ENCODE measurements at places on chromosomes 6 and 20.

DNA sequence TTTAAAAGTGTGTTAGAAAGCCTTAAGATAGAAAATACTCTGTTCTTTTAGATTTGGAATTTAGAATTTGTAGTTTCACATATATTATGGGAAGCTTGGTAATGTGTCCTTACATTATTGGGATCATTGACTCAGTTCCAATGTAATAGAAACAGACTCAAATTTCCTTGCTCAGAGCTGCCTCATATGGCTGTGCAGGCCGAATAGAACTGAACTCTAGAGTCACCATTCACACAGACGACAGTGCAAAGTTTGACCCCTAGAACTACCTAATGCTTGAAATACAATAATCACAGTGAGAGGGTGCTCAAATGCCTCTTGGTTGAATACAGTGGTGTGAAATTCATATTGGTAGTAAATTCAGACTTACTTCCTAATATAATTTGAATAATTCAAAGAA is 482.7 kb upstream of the CITED2 start:
- no peaks in the 10 kb centered on the region for H3K27me3 ChIP-seq
- DNase-seq = no peak
- no peaks in the 10 kb centered on the region for H3K36me3 ChIP-seq
- no peak overlapping the region for H3K4me3 ChIP-seq
- H3K27ac ChIP-seq = no peak overlapping the region
- no peaks in the 10 kb centered on the region for H3K4me1 ChIP-seq

DNA sequence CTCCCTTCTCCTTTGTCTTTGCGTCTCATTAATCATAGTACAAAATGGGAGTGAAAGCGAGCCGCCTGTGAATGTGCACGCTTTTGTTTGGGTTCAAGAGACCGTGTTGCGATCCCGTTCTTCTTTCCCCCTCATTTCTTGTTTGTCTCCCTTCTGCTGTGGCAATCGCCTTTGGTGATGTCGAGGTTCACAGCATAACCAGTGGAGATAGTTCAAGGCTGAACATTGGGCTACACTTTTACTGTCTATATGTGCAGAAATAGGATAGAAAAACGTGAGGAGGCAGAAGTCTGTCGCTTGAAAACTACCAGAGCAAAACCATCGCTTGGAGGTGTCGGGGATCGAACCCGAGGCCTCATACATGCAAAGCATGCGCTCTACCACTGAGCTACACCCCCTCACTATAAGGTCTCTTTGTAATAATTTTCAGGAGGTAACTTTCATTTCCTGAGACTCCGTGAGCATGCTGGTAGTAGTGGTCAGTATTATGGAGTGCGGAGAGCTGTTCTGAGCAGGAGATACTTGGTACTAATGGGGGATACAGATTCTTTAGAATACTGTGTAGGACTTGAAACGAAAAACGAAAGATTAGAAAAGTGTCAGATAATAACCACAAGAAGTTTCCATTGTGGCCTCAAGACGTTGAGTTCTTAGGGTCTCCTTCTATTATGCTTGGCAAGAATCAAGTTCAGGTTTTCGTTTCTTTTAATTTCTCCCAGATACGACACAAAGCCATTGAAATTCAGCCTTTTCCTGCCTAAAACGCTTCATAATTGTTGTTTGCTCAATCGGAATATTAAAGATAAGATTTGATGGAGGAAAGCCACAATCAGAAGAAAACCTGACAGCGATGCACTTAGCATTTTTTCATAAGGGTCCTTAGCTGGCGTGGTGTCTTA is 106.6 kb downstream of the TRIM27 start:
- no peaks in the 10 kb centered on the region for H3K36me3 ChIP-seq
- H3K4me3 ChIP-seq = no peak overlapping the region
- no peak for DNase-seq
- peaks cover 6% of the 10 kb centered on the region for H3K4me1 ChIP-seq

DNA sequence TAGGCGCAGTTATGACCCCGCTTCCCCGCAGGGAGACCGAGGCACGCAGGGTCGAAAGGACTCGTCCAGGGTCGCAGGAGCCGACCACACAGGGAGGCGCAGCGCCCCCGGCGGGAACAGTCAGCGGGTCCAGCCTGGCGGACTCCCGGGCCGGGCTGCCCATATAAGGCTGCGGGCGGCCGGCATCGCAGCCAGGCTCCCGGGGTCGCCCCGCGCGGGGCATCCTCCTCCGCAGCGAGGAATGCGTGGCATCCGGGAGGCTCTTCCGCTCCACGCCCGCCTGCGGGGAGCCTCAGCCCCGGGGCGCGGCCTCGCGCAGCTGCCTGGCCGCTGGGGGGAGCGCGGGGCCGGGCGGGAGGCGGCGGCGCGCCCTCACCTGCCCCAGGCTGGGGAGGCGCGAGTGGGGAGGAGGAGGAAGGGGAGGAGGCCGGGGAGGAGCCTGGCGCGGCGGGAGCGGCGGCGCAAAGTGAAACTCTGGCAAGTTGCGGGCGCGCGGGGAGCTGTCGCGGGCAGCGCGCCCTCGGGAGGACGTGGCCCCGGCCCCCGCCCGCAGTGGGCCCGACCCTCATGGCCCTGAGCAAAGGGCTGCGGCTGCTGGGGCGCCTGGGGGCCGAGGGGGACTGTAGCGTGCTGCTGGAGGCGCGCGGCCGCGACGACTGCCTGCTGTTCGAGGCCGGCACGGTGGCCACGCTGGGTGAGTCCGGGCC is at the start of gene SYNJ2:
SYNJ2 (plus strand) TSS at position 469 of the 707 bp plus-strand sequence; CDS start at position 568, 99 bp downstream.
- DNase-seq = no peak
- H3K4me3 ChIP-seq = peak within 1 kb of the TSS; percentile 96
- H3K36me3 ChIP-seq = no peaks in the 10 kb centered on the region
- H3K27ac ChIP-seq = peak within 1 kb of the TSS; percentile 86
- peaks cover 38% of the 10 kb centered on the region for H3K4me1 ChIP-seq

- no peak overlapping the region for H3K4me3 ChIP-seq
- DNase-seq = no peak
- no peak overlapping the region for H3K27ac ChIP-seq
- H3K27me3 ChIP-seq = no peaks in the 10 kb centered on the region
These were observed 660.2 kb downstream of the EPHA7 start for GRCh38 chr6:92759178-92759577.

DNA sequence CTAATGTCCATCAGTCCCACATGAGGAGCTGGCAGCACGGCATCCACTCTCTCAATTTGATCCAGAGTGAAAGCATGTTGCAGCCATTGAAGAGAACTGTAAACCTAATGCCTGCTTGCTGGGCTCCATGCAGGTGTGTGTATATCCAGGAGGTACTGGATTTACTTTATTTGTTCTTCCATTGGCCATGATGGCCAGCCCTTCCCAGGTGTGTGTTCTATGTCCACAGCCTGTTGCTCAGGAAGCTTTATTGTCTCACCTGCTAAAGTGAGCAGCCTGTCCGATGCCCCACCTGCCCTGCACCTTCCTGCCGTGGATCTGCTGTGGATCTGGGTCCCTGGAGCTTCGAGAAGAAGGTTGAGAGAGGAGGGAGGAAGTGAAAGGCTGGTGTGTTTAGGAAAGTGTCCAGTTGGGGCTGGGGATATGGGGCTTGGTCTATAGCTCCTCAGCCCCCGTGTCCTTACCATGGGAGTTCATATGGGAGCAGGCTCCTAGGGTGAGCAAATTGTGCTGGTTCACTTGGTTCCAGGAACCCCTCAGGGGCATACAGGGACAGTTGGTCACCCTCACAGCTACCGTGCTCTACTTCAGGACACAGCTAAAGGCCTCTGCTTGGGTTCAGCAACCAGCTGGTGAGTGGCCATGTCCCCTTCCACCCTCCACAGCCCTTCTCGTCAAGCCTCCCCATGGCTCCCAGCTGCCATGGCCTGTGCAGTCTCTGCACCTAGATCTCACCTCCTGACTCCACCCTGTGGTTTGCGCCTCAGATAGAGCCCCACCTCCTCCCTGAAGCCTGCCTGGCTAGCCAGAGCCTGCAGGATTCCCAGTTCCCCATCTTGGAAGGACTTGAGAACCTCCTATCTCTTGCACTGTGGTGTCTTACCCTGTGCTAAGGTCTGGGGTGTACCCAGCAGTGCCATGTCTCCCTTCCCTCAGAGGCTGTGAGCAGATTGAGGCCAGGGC is 12.7 kb downstream of the TREML2 start:
- H3K27ac ChIP-seq = no peak overlapping the region
- no peak overlapping the region for H3K4me3 ChIP-seq
- H3K4me1 ChIP-seq = no peaks in the 10 kb centered on the region
- H3K27me3 ChIP-seq = no peaks in the 10 kb centered on the region

GRCh38 chr6:111874025-111874415 is 768 bp upstream of the FYN start:
- peak overlapping the region; percentile 74 for H3K27ac ChIP-seq
- H3K4me3 ChIP-seq = peak overlapping the region; percentile 90
- no peaks in the 10 kb centered on the region for H3K27me3 ChIP-seq

GRCh38 chr6:144893680-144894151 is 608.6 kb downstream of the UTRN start:
- no peak overlapping the region for H3K27ac ChIP-seq
- no peaks in the 10 kb centered on the region for H3K27me3 ChIP-seq
- no peaks in the 10 kb centered on the region for H3K36me3 ChIP-seq
- H3K4me3 ChIP-seq = no peak overlapping the region

GRCh38 chr6:87806635-87807034 is 104.6 kb upstream of the AKIRIN2 start:
- H3K27ac ChIP-seq = no peak overlapping the region
- no peaks in the 10 kb centered on the region for H3K36me3 ChIP-seq

DNA sequence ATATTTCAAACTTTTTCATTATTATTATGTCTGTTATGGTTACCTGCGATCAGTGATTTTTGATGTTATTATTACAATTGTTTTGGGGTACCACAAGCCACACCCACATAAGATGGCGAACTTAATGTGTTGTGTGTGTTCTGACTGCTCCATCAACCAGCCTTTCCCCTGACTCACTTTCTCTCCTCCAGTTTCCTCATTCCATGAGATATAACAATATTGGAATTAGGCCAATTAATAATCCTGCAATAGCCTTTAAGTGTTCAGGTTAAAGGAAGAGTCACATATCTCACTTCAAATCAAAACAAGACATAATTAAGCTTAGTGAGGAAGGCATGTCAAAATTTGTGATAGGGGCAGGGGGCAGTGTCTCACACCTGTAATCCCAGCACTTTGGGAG is 16.3 kb upstream of the POPDC3 start:
- no peaks in the 10 kb centered on the region for H3K36me3 ChIP-seq
- H3K27me3 ChIP-seq = no peaks in the 10 kb centered on the region
- no peak for DNase-seq

DNA sequence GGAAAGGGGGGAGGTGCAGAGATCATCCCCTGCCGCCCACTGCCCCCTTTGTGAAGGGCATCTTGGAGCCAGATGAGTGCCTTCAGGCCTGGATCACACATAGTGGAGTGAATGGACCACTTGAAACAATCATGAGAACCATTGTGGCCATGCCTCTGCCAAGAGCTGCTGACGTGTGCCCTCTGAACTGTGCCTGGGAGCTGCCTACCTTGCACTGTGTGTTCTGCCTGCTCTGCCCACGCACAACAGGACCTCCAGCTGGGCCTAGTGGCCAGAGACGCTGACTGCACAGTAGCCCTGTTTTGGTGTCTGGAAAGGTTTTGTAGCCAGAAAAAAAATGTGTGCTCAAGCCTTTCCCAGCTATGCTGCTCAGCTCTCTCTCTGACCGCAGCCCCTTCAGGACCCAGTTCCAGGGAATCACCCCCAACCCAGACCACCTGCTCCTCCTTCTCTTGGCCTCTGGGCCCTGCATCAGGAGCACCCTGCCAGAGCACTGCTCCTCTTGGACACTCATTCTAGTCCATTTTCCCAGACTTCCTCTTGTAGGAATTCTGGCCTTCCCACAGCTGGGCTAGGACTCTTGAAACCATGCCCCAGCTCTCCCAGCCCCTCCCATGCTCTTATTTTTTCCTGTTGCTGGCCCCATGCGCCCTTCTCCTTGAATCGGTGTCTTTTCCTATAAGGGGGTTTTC is 1.6 kb upstream of the ADIG start:
- H3K27ac ChIP-seq = no peak overlapping the region
- no peaks in the 10 kb centered on the region for H3K27me3 ChIP-seq
- H3K4me1 ChIP-seq = no peaks in the 10 kb centered on the region
- DNase-seq = no peak
- no peak overlapping the region for H3K4me3 ChIP-seq

DNA sequence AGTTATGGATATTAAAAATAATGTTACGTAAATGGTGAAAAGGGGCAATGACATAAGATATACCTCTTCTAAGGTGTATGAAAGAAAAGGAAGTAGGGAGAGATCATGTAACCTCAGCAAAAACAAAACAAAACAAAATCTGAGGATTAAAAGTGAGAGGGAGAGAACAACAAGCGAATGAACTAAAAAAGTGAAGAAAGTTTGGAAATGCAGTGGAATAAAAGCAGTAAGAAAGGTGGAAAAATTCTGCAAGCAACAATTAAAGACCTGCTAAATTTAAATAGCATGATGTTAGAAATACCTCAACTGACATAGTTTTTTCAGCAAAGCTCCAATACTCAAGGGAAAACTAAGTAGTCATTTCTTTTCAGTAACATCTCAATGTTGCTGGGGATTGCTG is 48.0 kb downstream of the PHIP start:
- H3K36me3 ChIP-seq = no peaks in the 10 kb centered on the region
- no peaks in the 10 kb centered on the region for H3K27me3 ChIP-seq
- no peak overlapping the region for H3K4me3 ChIP-seq
- H3K27ac ChIP-seq = no peak overlapping the region
- peaks cover 13% of the 10 kb centered on the region for H3K4me1 ChIP-seq

GRCh38 chr20:53752583-53752970 is 158.9 kb upstream of the ZNF217 start:
- no peak overlapping the region for H3K4me3 ChIP-seq
- DNase-seq = no peak
- no peak overlapping the region for H3K27ac ChIP-seq
- H3K4me1 ChIP-seq = peaks cover 33% of the 10 kb centered on the region
- no peaks in the 10 kb centered on the region for H3K27me3 ChIP-seq

- no peak overlapping the region for H3K4me3 ChIP-seq
- H3K4me1 ChIP-seq = no peaks in the 10 kb centered on the region
- H3K27ac ChIP-seq = no peak overlapping the region
- no peaks in the 10 kb centered on the region for H3K36me3 ChIP-seq
These were observed 90.0 kb upstream of the BACH2 start for GRCh38 chr6:90386399-90387382.

DNA sequence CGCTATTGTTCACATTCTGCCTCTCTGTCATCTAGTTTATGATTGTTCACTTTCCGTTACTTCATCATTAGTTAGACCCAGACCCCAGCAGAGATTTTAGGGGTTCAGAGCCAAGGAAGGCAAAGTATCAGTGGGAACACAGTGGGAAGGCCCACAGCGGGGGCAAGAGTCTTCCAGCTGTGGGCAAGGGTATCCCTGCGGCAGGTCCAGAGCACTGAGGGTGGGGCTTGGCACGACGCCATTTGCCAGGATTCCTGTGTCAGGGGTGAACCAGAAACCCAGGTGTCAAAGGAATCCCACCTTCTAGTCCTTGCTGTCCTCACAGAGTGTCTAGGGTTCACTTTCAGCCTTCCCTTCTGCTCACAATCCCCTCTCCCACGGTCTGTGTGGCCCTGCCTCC is 13.3 kb downstream of the RAET1E start:
- no peak overlapping the region for H3K4me3 ChIP-seq
- H3K27me3 ChIP-seq = no peaks in the 10 kb centered on the region
- H3K27ac ChIP-seq = no peak overlapping the region
- H3K36me3 ChIP-seq = no peaks in the 10 kb centered on the region

GRCh38 chr6:11972806-11973205 is 39.3 kb upstream of the HIVEP1 start:
- no peaks in the 10 kb centered on the region for H3K27me3 ChIP-seq
- H3K36me3 ChIP-seq = no peaks in the 10 kb centered on the region
- no peak overlapping the region for H3K27ac ChIP-seq
- no peak overlapping the region for H3K4me3 ChIP-seq

- H3K36me3 ChIP-seq = peaks cover 4% of the 10 kb centered on the region
- H3K27me3 ChIP-seq = no peaks in the 10 kb centered on the region
- no peak overlapping the region for H3K4me3 ChIP-seq
- no peak for DNase-seq
These were observed 10.1 kb downstream of the LSM14B start for GRCh38 chr20:62132421-62132820.
